CD4-positive, alpha-beta T cell (primary cell): ENCODE measurements at places on chromosomes 6 and 20. TPM values are rescaled to one million over a fixed set of nuclear protein-coding genes. Genes with fewer than 3 reads are reported as not detected.
A peak's percentile ranks its signal among the peaks of the same experiment; 100 is the strongest.

- H3K27ac ChIP-seq, result no peak overlapping the region
- no peak overlapping the region for H3K4me3 ChIP-seq
- no peaks in the 10 kb centered on the region for H3K36me3 ChIP-seq
- H3K27me3 ChIP-seq, result no peaks in the 10 kb centered on the region
- DNase-seq, result no peak
These were observed 17.1 kb upstream of the ASF1A start for GRCh38 chr6:118876814-118877213.

- no peak for DNase-seq
- H3K36me3 ChIP-seq, result no peaks in the 10 kb centered on the region
- no peak overlapping the region for H3K4me3 ChIP-seq
- no peak overlapping the region for H3K27ac ChIP-seq
- H3K4me1 ChIP-seq, result no peaks in the 10 kb centered on the region
- H3K27me3 ChIP-seq, result no peaks in the 10 kb centered on the region
These were observed 193.7 kb downstream of the SLC35F1 start for GRCh38 chr6:118100717-118101116.

Gene MTFR2
- 1.2 TPM for total RNA-seq

GRCh38 chr6:47567586-47567985 is 90.0 kb downstream of the CD2AP start:
- no peaks in the 10 kb centered on the region for H3K36me3 ChIP-seq
- H3K4me1 ChIP-seq, result no peaks in the 10 kb centered on the region
- H3K27me3 ChIP-seq, result no peaks in the 10 kb centered on the region
- H3K27ac ChIP-seq, result no peak overlapping the region
- DNase-seq, result no peak

GRCh38 chr6:11350294-11350693 is 117.8 kb upstream of the NEDD9 start:
- no peak overlapping the region for H3K27ac ChIP-seq
- peaks cover 29% of the 10 kb centered on the region for H3K4me1 ChIP-seq
- H3K36me3 ChIP-seq, result peaks cover 28% of the 10 kb centered on the region
- no peak overlapping the region for H3K4me3 ChIP-seq
- DNase-seq, result no peak

DNA sequence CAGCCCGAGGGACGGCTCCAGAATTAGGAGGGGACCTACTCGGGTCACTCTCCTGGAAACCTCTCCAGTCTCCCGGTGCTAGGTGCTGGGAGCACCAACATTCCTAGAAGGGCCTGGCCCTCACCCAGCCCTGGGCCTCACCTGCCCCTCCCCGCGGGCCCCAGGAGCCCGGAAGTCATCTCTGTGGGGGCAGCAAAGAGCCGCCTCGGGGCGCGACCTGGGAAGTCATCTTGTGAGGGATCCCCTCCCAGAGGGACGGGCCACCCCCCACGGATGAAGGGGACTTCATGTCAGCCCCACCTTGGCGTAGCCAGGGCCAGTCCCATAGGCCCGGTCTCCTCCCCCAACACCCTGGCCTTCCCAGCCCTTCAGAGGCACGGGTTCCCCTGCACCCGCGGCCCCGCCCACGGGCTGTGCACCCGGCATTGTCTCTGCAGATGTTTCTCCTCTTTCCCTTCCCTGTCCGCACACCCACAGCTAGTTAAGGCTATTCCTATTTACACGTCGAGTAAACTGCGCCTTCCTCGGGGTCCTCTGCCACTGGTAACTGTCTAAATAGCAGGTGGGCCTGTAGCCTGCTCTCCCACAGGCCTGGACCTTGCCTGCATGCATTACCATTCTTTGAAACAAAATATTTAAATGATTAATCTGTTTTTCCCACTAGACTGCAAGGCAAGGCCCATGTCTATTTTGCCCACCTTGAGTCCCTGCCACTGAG is 896 bp upstream of the RNASET2 start:
- DNase-seq, result peak; percentile 33
- H3K36me3 ChIP-seq, result peaks cover 4% of the 10 kb centered on the region
- no peaks in the 10 kb centered on the region for H3K27me3 ChIP-seq

- H3K36me3 ChIP-seq, result no peaks in the 10 kb centered on the region
- H3K27ac ChIP-seq, result no peak overlapping the region
- H3K4me1 ChIP-seq, result no peaks in the 10 kb centered on the region
These were observed 58.7 kb downstream of the PDSS2 start for GRCh38 chr6:107400616-107401147.

Gene TMEM170B
- 1.9 TPM for total RNA-seq

Gene BPIFA1
- not detected for total RNA-seq

Gene NFATC2
- 32.5 TPM for total RNA-seq

- peaks cover 54% of the 10 kb centered on the region for H3K4me1 ChIP-seq
- H3K27me3 ChIP-seq, result no peaks in the 10 kb centered on the region
- H3K4me3 ChIP-seq, result no peak overlapping the region
- H3K36me3 ChIP-seq, result no peaks in the 10 kb centered on the region
- DNase-seq, result no peak
These were observed 2.0 kb downstream of the LKAAEAR1 start for GRCh38 chr20:64082126-64082731.

Gene SLC25A27
- 1.2 TPM for total RNA-seq

Gene MRPS26
- 22.7 TPM for total RNA-seq

DNA sequence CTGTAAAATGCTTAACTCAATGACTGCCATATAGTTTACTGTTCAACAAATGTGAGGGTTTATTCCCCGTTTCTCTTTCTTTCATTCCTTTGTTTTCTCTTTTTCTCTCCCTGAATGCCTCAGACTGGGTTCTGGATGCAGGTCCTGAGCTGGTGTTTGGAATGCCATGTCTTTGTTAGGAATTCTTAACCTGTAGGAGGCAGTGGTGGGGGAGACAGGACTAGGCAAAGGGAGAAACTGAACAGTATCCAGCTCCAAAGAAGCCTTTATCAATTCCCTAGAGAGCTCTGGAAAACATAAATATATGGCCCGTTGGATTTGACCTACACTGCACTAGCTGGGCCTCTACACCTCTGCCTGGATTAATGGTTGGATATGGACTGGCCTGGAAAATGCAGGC is 621.2 kb upstream of the SLC35B3 start:
- H3K27me3 ChIP-seq, result no peaks in the 10 kb centered on the region
- no peaks in the 10 kb centered on the region for H3K4me1 ChIP-seq
- no peak for DNase-seq
- H3K27ac ChIP-seq, result no peak overlapping the region

Gene DNMT3B
- total RNA-seq, result 0.33 TPM

Gene MOCS3
- 2.7 TPM for total RNA-seq

Gene TEAD3
- total RNA-seq, result not detected

Gene MOG
- total RNA-seq, result not detected

DNA sequence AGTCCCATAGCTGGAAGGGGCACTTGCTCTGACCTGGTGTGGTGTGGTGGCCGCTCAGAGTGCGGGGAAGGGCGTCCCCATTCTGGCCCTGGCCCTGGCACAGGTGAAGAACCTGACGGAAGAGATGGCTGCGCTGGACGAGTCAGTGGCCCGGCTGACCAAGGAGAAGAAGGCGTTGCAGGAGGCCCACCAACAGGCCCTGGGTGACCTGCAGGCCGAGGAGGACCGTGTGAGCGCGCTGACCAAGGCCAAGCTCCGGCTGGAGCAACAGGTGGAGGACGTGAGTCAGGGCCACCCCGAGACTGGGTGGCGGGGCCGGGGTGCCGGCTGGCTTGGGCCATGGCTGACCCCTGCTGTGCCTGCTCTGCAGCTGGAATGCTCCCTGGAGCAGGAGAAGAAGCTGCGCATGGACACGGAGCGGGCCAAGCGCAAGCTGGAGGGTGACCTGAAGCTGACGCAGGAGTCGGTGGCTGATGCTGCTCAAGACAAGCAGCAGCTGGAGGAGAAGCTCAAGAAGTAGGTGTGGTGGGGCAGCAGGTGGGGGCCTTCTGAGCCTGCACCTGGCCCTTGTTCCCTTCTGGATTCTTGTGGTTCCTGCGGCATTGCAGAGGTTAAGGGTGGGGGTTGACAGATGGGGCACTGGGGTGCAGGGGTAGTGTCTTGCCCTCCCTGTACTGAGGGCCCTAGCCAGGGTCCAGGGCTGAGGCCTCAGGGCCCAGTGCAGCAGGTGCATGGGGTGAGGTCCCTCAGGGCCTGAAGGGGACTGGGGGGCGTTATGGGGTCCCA is 40.8 kb downstream of the MYH7B start:
- peaks cover 57% of the 10 kb centered on the region for H3K36me3 ChIP-seq
- no peak overlapping the region for H3K27ac ChIP-seq
- no peak for DNase-seq

Gene PPIL6
- 0.84 TPM for total RNA-seq

Gene GDAP1L1
- not detected for total RNA-seq

Gene PAX1
- total RNA-seq, result not detected

GRCh38 chr20:54433636-54434035 is 41.8 kb upstream of the DOK5 start:
- no peaks in the 10 kb centered on the region for H3K36me3 ChIP-seq
- peaks cover 2% of the 10 kb centered on the region for H3K27me3 ChIP-seq
- H3K4me3 ChIP-seq, result no peak overlapping the region
- no peak for DNase-seq
- no peaks in the 10 kb centered on the region for H3K4me1 ChIP-seq
- no peak overlapping the region for H3K27ac ChIP-seq

DNA sequence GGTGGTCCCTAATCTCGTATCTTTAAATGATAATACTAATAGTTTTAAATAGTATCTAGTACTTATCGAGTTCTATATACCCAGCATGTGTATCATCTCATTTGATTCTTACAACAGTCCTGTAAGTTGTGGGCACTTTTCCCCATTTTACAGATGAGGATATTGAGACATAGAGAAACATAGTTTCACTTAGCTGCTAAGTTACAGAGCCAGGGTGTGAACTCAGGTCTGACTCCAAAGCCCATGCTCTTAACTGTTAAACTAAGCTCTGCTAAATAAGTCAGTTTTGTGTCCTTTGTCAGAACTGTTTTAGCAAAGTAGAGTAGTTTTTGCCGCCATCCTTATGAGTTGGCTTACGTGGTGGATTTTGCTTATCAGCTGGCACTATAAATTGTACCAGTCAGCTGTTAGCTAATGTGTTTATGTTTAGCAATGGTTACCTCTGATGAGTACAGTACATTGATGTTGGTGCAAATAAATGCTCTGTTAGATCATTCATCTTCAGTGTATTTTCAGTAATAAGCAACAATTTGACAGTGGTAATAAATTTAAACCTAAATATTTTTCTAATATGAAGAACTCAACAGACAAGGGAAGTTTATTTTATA is 12.1 kb downstream of the OGFRL1 start:
- no peaks in the 10 kb centered on the region for H3K4me1 ChIP-seq
- H3K4me3 ChIP-seq, result no peak overlapping the region
- H3K27me3 ChIP-seq, result no peaks in the 10 kb centered on the region
- DNase-seq, result no peak

Gene SCUBE3
- total RNA-seq, result not detected

DNA sequence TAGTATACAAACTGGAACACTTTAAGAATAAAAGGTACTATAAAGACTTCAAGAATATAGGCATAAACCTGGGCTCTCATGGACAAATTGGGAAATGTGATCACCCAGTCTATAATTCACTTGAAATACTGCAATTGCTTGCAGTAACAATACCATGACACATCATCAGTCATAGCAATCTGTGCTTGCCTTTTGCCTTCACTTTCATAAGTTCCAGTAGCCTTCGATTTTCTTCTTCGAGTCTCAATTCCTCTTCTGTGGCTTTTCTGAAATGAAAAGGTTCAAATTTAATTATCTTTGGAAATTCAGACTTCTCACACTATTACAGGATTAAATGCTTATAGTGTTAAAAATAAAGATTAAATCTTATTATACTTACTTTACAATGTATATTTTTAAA is 96.3 kb upstream of the ZBTB24 start:
- no peak overlapping the region for H3K27ac ChIP-seq
- no peaks in the 10 kb centered on the region for H3K4me1 ChIP-seq
- no peaks in the 10 kb centered on the region for H3K27me3 ChIP-seq
- peaks cover 3% of the 10 kb centered on the region for H3K36me3 ChIP-seq

GRCh38 chr6:112154711-112155110 is 67.3 kb downstream of the FAM229B start:
- H3K27me3 ChIP-seq, result no peaks in the 10 kb centered on the region
- H3K36me3 ChIP-seq, result no peaks in the 10 kb centered on the region
- H3K4me3 ChIP-seq, result no peak overlapping the region
- H3K27ac ChIP-seq, result no peak overlapping the region
- DNase-seq, result no peak

GRCh38 chr6:169167581-169168301 is 85.9 kb downstream of the THBS2 start:
- no peaks in the 10 kb centered on the region for H3K27me3 ChIP-seq
- no peaks in the 10 kb centered on the region for H3K36me3 ChIP-seq
- no peak for DNase-seq

Gene IL17A
- not detected for total RNA-seq

Gene ABHD12
- 17.0 TPM for total RNA-seq

Gene NT5E
- 3.3 TPM for total RNA-seq
